COR-L47 (cell line): ENCODE measurements at places on chromosomes 4 and X.

GRCh38 chrX:53254570-53255461 lies 26.6 kb downstream of the IQSEC2 start:
- DNase-seq: no peak

- no peak for DNase-seq
Observed at GRCh38 chr4:1583859-1584258, 100.3 kb downstream of the FAM53A start.

DNA sequence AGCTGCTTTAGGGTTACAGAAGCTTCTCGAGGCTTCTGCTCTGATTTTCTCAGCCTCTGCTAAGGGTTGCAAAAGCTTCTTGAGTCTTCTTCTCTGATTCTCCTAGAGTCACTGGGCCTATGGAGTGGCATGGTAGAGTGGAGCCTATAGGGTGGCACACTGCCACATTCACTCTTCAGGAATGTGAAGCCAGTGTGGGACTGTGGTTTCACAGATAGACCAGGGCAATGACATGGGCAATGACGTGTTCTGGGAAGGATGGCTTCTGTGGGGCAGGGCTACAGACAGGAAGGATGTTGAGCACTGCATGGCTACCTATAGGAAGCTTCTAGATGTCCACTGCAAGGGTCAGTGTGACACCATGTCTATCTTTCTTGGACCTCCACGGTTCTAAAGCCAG lies 11.0 kb upstream of the MAMLD1 start:
- DNase-seq: no peak

- DNase-seq: no peak
Observed at GRCh38 chrX:20431486-20431885, 164.8 kb upstream of the RPS6KA3 start.

GRCh38 chrX:97806238-97806637 lies 922.5 kb downstream of the RPA4 start:
- no peak for DNase-seq

GRCh38 chr4:162101337-162101736 lies 62.5 kb downstream of the FSTL5 start:
- no peak for DNase-seq

- peak; percentile 6 for DNase-seq
Observed at GRCh38 chr4:113645771-113646441, 115.6 kb downstream of the CAMK2D start.

DNA sequence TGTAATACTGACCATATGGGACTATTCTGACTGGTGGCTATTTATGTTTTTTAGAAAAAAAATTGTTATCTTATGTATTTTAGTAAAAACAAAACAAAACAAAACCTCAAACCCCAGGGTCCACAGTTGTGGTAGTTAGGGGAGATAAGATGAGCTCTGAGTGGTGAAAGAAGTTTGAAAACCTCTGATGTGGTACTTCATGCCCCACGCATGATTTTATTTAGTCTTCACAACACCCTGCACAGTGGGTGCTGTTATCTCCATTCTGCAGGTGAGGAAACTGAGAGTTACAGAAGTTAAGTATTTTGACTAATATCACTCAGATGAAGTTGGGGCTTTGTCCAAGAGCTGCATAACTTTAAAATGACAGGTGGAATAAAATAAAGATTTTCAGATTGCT lies 230.6 kb upstream of the TRPC5 start:
- DNase-seq: no peak

GRCh38 chr4:40731792-40732245 lies 17.9 kb upstream of the NSUN7 start:
- peak; percentile 69 for DNase-seq

- DNase-seq: no peak
Observed at GRCh38 chr4:15428611-15429010, 778 bp downstream of the C1QTNF7 start.

- DNase-seq: no peak
Observed at GRCh38 chr4:85200106-85200505, 233.6 kb upstream of the WDFY3 start.

- no peak for DNase-seq
Observed at GRCh38 chrX:39067866-39068265, 266.6 kb downstream of the MID1IP1 start.

GRCh38 chr4:152996111-152996571 lies 60.0 kb downstream of the FHDC1 start:
- DNase-seq: no peak

GRCh38 chr4:6507345-6507744 lies 34.9 kb upstream of the PPP2R2C start:
- no peak for DNase-seq

- no peak for DNase-seq
Observed at GRCh38 chrX:17372052-17372451, 2.9 kb upstream of the NHS start.

DNA sequence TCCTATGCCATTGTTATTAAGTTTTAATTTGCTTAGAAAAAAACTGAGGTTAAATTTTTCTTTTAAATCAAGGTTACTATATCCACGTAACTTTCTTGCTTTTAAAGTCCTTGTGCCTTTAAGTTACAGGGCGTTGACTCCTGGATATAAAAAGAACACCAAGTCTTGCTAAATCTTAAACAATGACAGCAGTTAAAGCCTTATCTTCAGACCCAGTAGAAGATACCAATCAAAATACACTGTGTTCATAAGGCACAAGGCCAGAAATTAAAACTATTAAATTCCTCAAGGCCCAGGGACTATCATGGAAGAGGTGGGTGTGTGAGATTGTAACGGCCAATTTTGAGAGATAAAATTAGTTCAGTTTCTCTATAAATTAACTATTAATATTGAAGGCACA lies 60.4 kb downstream of the PAGE2 start:
- no peak for DNase-seq

- DNase-seq: no peak
Observed at GRCh38 chrX:139691843-139692505, 16.0 kb downstream of the MCF2 start.

GRCh38 chr4:123037804-123038203 lies 115.4 kb upstream of the NUDT6 start:
- no peak for DNase-seq

- no peak for DNase-seq
Observed at GRCh38 chrX:10631416-10632145, 11.2 kb upstream of the MID1 start.

DNA sequence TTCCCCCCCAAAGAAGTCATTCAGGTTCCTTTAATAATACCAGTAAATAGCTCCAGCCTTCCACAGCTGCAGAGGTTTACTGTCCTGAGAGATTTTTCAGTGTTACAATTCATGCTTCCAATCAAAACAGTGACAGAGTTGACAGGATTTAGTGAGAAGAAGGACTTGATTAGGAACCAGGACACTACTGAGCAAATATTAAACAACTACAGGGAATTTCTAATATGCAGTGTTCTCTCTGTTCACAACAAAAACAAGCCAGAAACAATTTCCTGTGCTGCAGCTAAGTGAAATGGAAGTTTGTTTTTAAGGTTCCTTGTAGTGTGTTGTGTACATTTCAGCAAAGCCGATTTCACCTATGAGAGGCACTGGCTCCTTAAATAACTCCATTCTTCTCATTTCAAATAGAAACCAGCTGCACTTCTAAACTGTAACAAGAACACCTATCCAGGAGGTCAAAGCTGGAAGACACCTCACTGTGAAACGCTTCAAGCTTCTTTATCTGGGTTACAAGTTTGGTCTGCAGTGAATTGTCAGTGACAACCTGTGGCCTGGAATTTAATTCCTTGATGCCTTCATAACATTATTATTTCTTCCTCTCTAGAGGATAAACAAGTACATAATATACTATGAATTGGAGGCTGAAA lies 149.3 kb downstream of the RASL11B start:
- DNase-seq: no peak

DNA sequence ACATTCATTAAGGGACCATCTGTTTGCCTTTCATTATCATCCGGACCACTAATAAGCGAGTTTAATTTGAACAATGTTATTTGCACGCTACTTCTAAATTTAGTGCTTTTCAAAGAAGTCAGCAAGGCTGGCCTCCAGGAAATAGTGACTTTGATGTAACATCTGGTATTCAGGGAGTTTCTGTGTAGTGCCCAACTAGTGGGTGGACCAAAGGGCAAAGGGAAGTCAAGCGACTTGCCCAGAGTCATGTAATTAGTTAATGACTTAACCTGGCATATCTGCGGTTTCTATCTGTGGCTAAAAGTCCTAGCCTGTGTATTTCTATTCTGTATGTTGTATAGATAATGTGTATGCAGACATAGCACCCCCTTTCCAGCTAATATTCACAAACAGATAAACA lies 56.3 kb upstream of the LCORL start:
- no peak for DNase-seq

- no peak for DNase-seq
Observed at GRCh38 chr4:69764311-69764710, 3.9 kb upstream of the SULT1B1 start.

DNA sequence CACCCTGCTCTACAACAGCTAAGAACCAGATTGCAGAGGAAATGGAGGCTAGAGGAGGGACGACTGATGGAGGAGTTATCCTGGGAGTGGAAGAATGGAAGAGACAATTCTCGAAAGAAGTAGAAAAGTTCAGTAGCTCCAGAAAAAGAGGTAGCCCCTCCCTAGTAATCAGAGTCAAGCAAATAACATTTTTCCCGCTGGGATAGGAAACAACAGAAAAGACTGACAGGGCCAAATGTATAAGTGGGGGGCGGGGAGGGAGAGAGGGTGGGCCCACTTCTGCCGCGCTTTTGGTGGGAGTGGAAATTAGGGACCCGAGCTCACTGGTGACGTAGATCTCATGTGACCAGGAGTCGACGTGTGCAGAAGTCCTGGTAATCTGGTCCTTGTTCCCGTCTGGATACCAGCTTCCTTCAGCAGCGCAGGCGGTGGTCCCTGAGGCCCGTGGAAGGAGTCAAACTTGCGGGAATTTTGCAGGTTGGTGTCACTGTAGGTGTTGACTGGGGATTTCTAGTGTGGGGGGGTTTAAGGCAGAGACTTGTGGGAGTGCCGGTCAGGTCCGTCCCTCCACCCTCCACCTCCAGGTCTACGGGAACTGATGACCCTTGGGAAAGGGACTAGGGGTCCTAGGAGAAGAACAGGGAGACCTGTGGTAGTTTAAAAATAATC lies at the start of gene TCEAL9:
Gene TCEAL9, plus strand, starts transcription at position 377 of the 669 bp plus-strand sequence. CDS start 1,179 bp downstream, outside the sequence.
- peak; percentile 51 for DNase-seq

- no peak for DNase-seq
Observed at GRCh38 chr4:102196221-102196620, 149.1 kb downstream of the SLC39A8 start.

- no peak for DNase-seq
Observed at GRCh38 chr4:113410686-113411085, 350.9 kb downstream of the CAMK2D start.

- no peak for DNase-seq
Observed at GRCh38 chrX:135688137-135688536, 25.3 kb upstream of the CT45A1 start.

GRCh38 chr4:15694431-15694830 lies 8.4 kb upstream of the BST1 start:
- no peak for DNase-seq

DNA sequence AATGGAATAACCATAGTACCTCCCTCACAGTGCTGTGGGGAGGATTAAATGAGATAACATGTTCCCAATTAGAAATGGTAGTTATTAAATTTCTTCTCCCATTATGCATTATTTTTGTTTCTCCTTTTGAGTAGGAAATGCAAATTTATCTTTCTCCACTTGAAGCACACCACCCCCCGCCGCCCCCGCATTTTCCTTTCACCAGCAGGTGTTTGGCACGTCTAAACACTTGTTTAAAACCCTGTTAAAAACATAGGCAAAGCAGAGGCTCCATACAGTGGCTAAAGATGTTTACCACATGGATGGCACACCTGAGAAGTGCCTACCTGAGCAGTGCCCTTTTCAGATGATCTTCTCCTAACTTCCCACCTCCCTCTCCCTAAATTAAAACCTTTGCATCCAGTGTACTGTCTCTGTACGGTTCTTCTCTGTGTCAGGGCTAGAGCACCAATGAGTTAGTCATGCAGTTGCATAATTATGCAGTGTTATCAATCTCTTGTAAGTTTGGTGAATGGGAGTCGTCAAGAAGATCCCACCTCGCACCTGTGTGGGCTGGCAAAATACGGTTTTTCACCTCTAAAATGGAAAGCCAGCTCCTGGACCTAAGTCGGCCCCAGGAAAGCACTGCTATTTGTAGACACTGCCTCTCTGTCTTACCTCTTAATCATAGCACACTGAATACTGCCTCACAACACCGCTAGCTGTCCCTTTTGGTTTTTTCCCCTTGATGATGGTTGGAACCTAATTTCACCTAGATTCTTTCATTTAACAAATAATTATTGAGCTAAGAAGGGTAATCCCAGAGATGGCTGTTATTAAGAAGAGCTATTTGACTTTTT lies 122.0 kb downstream of the CT47B1 start:
- no peak for DNase-seq

DNA sequence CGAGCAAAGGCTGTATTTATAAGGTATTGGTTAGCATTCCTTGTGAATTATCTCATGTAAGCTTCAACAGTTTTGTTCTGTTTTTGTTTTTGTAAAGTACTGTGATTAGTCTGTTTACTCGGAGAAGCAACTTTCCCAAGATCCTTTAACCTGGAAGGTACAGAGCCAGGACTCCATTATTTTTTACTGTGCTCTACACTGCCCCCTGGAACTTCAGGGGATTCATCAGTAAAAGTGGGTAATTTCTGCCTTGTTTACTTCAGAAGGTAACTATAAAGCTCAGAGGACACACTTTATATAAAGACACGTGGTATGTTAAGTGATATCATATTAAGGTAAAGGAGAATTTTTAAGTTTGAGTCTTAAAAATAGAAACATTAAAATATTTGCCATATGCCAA lies 124.9 kb downstream of the IQCM start:
- no peak for DNase-seq

- DNase-seq: peak; percentile 63
Observed at GRCh38 chrX:100636321-100636991, at the start of gene TSPAN6. Gene TSPAN6 (minus strand): TSS chrX:100636806. CDS start chrX:100636694, 112 bp downstream.
